Stimulated activated CD4-positive, alpha-beta T cell treated with anti-CD3 and anti-CD28 coated beads, TNF-alpha, amount 100 ng/mL, for 24 hours (primary cell): ENCODE measurements at places on chromosomes 12 and 14.

GRCh38 chr12:46379352-46379751, 6.8 kb upstream of the SLC38A2 start:
- DNase-seq, result no peak

DNA sequence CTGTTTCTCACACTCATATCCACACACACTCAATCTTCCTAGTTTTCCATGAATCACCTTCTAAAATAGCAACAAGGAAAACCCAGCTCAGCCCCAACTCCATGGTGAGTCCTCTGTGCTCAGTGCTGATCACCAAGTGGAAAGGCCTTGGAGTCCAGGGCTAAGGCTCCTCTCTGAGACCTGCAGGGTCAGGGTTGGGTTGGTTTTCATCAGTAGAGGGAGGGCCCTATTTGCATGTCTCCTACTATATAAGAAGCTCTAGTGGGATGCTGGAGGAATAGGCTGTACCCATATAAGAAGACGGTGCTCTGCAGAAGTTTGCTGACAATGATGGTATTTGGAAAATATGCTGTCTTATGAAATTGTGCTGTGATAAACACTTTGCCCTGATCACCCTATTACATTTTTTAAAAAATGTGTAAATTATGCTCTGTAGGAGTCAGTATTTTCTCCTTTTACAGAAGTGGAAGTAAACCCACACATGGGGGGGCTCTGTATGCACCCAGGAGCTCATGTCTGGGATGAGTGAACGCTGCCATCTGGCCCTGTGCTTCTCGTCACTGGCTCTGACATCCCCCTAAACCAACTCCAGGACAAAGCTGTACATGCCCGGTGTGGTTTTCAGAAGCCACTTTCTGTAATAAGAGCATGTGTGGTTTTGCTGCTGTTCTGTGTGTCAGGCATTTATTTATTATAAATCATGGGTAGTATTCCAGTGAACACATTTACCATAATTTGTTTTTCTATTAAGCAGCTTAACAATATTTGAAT, 536.3 kb downstream of the TMEM121 start:
- DNase-seq, result no peak

DNA sequence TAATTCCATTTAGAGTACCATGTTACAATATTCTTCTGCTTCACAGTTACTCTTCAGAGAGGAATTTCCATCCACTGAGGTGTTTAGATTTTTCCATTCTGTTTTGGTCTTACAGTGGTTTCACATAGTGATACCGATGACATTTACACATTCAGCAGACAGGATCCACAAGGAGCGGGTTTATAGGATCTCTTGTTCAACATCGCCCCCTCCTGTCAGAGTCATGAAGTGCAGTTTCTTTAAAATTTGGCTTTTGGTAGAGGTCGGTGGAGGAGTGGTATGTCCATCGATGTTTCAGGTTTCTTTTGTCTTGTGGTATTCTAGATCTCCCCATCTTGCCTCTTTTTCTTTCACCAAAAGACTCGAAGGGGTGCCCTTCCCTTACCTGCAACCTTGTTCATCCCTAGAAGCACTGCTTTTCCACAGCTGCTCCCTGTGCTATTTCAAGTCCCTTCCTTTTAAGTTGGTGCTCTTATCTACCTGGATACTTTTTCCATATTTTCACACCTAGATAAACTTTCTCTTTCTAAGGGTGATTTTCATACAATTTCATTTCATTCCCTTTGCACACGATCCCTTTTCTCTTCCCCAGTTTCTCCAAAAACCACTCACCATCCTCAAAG, 181.3 kb downstream of the ITPR2 start:
- peak; percentile 6 for DNase-seq

DNA sequence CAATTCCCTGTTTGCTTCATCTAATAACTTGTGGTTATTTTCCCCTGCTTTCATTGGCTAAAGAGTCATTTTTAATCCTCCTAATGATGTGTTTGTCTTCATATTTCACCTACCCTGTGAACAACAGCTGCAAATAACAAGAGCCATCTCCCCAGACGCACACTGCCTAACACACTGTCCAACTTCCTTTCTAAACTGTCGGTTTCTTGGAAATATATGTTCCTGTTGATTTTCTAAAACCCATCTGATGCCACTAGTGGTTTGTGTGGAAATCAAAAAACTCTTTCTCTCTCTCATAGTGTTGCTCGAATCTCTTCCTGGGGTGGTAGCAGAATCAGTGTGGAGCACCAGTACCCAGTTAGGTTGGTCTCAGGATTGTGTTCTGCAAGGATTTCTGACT, 226.9 kb downstream of the EPS8 start:
- no peak for DNase-seq

DNA sequence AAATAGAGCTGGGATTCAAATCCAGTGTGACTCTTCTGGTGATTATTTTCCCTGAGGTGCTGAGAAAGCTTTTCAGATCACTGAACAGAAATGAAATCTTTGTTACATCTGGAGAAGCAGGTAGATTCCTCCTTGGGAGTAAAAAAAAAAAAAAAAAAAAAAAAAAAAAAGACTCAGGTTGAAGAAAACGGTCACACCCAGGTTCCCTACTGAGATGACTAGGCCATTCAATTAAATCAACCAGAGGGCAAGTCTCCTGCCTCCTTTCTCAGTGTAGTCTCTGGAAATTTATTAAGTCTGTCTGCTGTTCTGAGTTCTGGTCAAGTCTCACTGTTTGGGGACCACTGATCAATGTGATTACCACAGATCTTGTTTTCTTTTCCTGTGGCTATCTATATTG, 24.0 kb downstream of the ARG2 start:
- no peak for DNase-seq

DNA sequence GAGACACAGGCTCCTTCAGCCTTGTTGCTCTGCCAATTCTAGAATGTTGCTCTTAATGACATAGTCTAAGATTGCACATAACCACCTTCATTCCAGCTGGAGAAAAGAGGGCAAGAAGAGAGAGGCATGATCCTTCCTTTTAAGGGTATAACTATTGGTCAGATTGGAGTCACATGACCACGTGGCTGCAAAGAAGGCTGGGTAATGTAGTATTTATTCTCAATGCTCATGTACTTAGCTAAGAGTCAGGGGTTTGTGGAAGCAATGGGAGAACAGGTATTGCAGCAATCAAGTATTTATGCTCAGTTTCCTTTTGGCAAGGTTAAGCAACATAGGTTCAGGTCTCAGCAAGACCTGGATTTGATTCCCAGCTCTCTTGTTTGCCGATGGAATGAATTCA, 298.8 kb upstream of the TBX3 start:
- DNase-seq, result no peak
